Right forelimb (tissue), 1 donor: ENCODE measurements at places on chromosomes 3 and 15.
A peak's percentile ranks its signal among the peaks of the same experiment; 100 is the strongest.

DNA sequence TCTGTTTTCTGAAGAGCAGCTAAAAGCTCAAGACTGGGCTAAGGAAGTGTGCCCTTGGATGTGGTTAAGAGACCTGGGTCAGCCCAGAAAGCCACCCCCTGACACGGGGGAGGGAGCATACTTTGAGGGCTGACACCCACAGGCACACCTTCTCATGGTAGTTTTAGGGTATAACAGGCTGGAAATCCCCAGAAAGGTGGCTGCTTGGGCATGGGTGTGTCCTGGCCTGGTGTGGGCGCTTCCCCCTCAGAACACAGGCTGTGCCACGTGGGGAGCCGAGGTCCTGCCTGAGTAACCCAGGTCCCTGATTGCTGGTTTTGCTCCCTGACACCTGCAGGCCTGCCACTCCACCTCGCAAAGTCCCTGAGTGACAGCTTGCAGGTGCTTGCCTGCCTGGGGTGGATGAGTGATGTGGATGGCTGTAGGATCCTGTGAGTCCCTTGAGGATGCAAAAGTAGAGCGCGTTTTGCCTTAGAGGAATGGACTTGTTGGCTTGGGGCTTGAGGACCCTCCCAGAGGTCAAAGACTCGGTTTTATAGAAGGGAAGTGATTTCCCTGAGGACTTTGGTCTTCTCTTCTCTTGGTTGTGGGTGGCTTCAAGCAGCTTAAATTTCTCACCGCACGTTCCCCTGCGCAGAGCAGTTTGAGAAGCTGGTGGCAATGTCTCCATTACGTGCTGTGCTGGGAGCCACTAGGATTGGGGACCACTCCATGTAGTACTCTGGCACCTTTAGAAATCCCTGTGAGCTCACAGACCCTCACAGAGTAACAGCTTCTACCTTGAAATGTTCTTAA lies 94.4 kb downstream of the DNASE1L3 start:
- DNase-seq = no peak

- DNase-seq = no peak
Measured at GRCh38 chr15:51071578-51071977, 23.1 kb downstream of the TNFAIP8L3 start.

DNA sequence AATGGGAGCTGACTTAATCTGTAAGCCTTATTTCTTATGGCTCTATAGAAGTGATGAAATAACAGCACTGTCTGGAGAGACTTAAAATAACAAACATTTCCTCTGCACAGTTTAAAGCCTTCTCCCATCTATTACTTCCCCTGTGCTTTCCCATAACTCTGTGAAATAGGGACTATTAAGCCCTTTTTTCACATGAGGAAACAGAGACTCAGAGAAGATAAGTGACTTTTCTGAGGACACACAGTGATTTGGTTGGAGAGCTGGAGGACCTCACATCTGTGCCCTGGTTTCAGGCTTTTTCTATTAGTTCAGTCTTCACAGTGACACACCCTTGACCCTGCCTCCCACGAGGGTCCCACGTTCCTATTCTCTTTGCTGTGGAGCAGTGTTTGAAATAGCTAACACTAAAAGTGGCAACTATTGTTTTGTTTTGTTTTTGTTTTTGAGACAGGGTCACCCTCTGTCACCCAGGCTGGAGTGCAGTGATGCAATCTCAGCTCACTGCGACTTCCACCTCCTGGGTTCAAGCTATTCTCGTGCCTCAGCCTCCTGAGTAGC lies 82.9 kb downstream of the ST6GAL1 start:
- DNase-seq = no peak

- no peak for DNase-seq
Measured at GRCh38 chr3:124035463-124036121, 43.7 kb upstream of the ROPN1 start.

DNA sequence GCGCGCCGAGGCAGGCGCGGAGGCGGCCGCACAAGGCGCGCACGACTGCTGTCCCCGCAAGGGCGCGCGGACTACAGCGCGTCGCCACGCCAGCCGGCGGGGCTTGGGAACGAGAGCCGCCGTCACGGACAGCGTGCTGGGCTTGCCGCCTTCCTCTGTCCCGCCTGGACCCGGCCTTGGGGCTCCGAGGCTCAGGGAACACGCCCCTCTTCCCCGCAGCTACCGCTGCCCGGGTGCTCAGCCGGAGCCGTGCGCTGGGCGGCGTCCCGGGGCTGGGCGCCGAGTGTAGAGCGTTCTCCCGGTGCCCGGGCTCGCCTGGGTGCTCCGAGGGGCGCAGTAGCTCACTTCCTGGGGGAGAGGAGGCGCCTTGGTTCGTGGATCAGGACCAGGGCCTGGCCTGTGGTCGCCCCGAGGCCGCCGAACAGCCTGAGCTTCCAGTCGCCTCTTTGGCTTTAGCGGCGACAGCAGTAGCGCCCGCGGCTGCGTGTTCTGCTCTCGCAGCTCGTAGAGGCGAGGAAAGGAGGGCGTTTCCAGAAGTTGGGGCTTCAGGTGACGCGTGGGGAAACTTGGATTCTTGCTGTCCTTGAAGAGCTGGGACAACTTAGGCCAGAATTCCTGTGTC lies 226.7 kb upstream of the C2CD4B start:
- peak; percentile 78 for DNase-seq

DNA sequence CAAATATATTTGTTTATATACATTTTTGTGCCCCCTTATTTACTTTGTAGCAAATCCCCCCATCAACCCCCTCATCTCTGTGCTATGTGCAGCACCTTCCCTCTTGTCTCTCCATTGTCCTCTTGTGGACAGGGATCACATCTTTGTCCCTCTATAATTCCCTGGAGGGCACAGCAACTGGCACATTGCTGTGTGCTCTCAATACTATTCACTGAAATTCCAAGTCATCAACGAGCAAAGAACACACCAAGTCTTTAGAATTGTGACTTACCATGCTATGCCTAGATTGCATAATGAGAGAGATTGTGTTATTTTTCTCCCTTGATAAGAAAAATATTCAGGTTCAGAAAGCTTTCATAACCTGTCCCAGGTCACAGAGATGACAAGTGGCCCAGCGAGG lies 54.6 kb upstream of the ACAN start:
- no peak for DNase-seq
